ENCODE measurements at places on chromosomes 11 and 22.

DNA sequence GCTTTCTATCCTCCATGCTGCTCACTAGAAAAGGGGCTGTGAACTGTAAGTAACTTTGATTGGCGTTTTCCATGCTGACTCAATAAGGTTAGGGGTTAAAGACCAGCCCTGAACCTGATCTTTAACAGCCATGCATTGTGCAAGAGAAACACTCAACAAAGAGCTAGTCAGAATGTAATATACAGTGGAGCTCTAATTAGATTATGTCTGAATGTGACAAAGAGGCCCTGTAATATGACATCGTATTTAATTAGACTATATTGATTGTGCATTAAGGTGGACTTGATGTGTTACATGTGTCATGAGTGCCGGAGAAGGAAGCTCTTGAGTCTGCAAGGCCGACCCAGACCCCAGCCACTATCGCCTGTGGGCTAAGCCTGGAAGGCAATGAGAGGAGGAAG, 70.5 kb downstream of the PKNOX2 start:
- DNase-seq: no peak

- DNase-seq: peak; percentile 83
Measured at GRCh38 chr11:70610566-70611565, 212.5 kb downstream of the CTTN start.

DNA sequence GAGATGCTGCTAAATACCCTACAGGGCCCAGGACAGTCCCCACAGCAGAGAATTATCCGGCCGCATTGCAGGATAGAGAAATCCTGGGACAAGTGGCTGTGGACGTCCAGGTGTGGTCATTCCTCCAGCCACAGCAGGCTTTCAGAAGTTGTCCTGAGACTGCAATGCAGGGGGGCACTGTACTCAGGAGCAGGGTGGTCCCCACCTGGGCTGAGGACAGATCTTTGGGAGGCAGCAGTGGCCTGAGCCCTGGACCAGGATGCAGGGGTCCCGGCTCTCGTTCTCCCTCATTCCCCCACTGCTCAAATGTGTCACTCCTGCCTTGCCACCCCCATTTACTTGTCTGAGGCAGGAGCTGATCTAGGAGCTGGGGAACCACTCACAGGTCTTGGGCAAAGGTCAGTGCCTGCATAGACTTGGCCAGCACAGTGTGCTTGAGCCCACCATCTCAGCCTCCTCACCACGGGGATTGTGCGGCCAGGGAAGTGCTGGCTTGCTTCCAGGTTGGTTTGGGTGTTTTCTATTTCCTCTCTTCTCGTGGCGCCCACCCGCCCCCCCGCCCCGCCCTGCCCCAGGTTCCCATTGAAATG, 15.3 kb downstream of the LINC01488 start:
- no peak for DNase-seq

GRCh38 chr22:25514436-25515180, 49.9 kb upstream of the GRK3 start:
- DNase-seq: no peak

GRCh38 chr11:120354779-120355178, 18.6 kb downstream of the ARHGEF12 start:
- no peak for DNase-seq

- DNase-seq: no peak
Measured at GRCh38 chr11:126682590-126682989, 318.0 kb downstream of the KIRREL3 start.

- DNase-seq: peak; percentile 23
Measured at GRCh38 chr22:45638834-45639746, 32.5 kb upstream of the ATXN10 start.

DNA sequence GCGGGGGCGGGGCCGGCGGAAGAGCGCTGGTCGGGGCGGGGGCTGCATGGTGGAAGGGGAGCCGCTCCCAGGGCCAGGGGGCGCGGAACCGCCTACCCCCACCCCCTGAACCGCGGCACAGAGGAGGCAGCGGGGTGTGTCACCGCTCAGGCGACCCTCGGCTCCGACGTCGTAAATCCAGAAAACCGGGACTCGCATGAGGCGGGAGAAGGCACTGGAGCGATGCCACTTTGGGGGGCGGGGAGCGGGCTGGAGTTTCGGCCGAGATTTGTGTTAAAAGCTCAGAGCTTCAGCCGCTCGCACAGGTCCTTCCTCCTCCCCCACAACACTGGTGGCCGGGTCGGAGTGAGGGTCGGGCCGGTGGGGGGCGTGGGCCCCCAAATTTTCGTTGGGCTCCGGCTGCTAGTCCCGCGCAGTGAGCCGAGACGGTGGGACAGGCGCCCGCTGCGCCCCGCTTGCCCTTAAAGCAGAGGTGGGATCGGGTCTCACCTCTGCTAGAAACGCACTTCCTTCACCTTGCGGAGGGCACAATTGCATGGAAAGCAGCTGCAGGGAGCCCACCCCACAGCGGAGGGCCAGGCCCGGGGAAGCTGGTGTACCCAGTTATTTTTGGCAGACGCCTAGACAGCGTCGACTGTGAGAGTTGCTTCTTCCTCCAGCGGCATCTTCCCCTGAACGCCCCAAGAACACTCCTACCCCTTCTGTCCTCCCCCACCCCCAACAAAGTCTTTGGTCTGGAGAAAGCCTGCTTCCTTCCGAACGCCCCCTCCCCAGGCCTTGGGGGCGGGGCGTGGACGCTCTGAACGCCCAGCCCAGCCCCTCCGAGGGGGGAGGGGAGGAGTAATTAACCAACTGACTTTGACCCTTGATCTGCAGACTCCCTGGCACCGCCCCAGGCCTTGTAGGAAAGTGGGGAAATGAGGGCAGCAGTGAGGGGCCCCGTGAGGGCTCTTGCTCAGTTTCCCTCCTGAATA, 1.1 kb downstream of the OVOL1 start:
- DNase-seq: no peak

- peak; percentile 65 for DNase-seq
Measured at GRCh38 chr11:6992457-6993417, 27.4 kb downstream of the ZNF214 start.

DNA sequence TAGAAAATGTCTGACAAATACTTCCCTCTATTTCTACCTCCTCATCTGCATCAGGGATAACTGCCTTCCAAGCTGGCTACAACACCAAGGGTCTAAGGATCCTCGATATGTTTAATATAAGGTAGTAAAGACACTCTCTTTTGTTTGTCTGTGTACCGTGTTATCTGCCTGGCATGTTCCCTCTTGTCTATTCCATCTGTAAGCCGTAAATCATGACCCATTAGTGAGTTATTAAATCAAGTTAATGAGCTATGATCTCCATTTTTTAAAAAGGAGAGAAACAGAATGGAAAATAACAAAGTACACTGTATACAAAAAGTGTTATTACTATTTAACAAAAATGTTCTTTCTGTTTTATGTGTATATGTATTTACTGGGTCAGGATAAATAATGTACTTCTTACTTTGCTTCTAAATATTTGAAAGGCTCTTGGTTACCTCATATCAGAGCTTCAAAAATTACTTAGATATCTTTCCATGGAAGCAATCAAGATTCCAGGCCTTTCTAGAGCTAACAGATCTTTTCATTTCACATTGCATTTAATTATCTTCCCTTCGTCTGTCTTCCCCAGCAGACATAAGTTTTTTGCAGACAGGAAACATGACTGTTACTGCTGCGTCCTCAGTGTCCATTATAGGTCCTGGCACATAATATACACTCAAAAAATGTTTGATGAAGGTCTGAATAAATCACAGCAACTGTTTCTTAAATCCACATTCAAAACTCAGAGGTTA, 342.6 kb upstream of the CCDC90B start:
- no peak for DNase-seq

GRCh38 chr22:26777156-26777801, 119.9 kb downstream of the MIAT start:
- DNase-seq: peak; percentile 40

DNA sequence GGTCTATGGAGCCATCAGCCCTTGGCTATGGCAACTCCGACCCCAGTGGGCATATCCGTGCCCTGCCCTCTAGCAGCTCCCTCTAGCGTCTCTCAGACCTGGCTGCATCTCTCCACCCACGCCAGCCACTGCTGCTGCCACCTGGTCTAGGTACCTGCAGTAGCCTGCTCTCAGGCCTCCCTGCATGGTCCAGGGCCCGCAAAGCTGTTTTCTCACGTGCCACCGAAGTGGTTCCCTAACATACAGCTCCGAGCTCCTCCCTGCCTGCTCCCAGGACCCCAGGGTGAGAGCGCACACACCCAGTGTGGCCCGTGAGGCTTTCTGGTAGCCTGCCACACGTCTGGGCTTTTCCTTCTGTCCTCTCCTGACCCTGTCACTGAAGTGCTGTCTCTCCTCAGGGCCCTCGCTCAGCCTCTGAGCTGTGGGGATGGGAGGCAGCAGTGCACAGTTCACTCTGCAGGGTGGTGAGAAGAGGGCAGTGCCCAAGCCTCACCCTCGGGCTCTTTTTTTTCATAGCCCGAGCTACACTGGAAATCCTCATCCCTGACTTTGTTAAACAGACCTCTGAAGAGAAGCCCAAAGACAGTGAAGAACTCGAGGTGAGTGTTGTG, 14.3 kb downstream of the DGCR8 start:
- no peak for DNase-seq

- DNase-seq: no peak
Measured at GRCh38 chr22:37926358-37926757, 20.3 kb downstream of the MICALL1 start.

GRCh38 chr11:132052904-132053303, 682.5 kb downstream of the NTM start:
- DNase-seq: no peak

DNA sequence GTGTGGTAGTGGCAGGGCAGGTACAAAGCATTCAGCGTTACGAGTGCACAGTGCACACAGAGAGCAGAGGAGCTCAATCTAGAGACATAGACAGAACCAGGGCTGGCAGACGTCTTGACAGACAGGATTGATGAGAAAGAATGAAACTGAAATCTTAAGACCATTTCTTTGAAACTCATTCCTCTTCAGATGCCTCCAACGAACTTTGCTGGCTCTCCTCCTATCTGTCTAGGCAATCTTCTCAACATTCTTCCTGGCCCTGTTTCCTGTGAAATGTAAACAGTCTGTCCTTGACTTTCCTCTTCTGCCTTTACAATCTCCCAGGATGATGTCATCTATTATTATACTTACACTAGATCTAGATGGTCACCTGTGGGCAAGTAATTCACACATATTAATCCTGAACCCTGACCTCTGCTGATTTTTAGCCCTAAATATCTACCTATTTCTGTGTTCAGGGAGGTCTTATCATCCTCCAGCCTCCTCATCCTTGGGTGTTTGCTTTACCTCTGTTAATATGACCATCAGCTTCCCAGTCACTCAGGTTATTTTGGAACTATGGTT, 119.5 kb downstream of the ENTHD1 start:
- DNase-seq: no peak

DNA sequence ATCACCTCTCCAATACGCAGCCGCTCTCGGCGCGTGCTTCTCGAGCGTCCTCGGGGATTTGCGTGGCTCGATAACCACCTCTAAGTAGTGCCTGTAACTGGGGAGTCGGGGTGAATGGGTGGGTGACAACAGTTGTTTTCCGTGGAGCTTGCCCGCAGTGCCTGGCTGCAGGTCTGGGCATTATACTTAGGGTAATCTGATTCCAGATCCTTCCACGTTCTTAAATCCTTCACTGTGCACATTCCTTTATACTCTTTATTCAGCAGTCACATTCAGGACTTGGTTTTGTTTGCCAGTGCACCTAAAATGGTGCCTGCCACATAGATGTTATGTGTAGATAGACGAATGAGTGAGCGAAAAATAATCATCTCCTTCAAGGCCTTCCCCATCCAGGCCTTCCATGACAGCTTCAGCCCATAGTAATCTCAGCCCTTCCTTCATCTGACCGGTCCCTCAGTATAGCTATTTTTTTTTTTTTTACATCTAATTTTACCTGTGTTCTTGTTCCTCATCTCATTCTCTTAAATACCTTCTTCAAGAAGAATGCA, 602 bp downstream of the NAT10 start:
- DNase-seq: no peak

DNA sequence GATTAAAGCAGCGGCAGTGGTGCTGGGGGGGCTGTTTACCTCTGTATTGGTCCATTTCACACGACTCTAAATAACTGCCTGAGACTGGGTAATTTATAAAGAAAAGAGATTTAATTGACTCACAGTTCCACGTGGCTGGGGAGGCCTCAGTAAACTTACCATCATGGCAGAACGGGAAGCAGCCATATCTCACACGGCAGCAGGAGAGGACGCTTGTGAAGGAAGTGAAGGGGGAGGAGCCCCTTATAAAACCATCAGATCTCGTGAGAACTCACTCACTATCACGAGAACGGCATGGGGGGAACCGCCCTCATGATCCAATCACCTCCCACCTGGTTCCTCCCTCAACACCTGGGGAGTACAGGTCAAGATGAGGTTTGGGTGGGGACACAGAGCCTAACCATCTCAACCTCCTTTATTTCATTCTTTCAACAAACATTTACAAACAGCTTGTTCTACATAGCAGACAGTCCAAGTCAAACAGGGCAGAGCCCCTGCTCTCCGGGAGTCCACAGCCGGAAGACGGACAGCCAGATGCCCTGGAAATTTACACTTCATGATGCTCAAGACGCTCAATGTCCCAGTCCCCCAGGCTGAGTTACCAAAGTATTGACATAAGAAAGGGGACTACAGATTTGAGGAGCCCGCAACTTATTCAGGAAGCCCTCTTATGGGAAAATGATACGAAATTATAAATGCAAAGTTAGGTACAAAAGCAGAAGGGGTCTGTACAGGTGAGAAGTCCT, 26.3 kb upstream of the HMGXB4 start:
- DNase-seq: no peak

GRCh38 chr22:46425016-46425415, 89.5 kb downstream of the TRMU start:
- peak; percentile 93 for DNase-seq

DNA sequence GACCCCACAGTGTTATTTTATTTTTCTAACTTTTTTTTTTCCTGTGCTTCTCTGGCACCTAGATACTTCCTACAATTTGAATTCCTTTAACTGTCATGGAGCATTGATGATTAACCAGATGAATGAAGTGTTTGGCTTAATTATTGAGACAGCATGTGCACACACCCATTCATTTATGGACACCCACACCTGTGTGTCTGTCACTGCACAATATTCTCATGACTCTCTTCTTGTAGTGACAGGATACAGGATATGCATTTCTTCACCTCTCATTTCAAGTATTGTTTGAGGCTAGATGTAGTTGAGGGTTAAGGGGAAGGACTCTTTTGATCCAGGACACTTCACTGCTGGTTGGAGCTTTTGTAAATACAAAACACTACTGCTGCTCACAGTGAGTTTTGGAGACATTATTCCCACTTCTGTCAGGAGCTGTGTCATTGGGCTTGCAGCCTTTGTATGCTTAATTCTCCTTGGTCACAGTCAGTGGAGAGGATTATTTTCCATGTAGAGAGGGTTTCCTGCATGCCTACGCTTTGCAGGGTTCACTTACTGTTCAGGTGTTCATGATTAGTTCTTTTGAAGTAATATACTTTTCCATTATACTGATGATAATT, 33.5 kb downstream of the SPECC1L start:
- DNase-seq: no peak

DNA sequence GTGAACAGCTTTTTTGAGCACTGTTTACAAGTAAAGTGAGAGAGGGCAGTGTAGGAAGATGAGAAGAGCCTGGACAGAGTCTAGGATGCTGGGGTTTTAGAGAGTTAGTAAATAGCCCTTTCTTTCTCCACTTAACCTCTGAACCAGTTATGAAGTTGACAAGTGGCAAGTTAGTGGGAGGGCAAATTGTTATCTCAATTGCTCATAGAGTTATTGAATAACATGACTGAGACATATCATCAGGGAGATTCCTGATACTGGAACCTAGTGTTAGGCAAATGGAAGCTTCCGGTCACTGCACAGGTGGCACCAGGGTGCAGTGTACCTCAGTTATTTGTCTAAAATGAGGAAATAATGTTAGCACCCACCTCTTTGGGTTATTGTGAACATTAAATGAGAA, 57.8 kb upstream of the PTPN5 start:
- DNase-seq: no peak
